ENCODE measurements at places on chromosomes 2 and 18. TPM values are rescaled to one million over a fixed set of nuclear protein-coding genes. Genes with fewer than 3 reads are reported as not detected.

Gene PLEK
- 48.2 TPM for total RNA-seq

Gene CCDC102B
- total RNA-seq, result 3.2 TPM

Gene ZSWIM2
- not detected for total RNA-seq

Gene LIPG
- total RNA-seq, result under 0.01 TPM

DNA sequence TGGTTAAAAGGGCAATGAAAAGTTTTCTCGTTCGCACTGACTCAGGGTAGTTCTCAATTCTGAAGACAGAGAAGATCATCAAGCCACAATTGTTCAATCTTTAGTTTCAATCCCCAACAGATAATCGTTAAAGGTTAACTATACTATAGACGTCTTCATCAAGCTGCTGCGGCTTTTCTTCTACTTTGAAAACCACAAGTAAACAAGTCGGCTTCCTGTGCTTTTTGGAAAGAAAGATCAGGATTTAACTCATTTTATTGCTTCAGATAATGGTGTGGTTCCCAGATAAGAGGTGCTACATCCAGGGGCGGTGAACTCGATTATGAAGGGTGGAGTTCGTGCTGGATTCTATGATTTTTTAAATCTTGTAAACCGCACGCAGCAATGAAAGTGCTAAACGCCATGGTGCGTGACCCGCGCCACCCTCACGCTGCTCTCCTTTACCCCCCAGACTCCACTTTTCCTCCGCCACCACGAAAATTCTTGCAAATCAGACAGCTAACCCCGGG, 545 bp upstream of the CDCA7 start:
- no peak for DNase-seq

DNA sequence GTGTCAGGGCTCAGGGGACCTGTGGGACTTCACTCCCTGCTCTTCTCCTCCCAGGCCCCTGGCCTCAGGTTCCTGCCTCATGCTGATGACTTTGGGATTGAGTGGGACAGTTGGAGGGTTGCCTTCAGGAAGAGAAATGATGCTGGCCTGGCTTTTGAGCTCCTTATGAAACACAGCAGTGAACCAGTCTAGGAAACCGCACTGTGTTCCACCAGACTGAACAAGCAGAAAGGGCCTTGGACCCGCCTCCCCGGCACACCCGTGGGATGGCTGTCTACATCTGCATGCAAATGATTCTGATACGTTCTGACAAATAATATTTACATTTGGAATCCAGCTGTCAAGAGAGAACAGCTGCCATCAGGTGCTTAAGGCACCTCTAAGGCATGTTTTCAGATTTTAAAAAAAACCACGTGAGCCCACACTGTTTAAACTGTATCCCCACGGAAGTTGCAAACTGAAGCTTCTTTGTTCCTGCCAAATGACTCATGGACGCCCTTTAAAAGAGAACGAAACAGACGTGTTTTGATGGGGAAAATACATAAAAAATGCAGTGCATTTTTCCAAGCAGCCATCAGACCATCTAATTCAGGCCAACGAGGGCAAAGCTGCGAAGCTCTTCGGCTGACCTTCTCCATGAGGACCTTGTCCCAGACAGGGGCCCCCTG, 27.6 kb upstream of the ASAP2 start:
- no peak for DNase-seq

DNA sequence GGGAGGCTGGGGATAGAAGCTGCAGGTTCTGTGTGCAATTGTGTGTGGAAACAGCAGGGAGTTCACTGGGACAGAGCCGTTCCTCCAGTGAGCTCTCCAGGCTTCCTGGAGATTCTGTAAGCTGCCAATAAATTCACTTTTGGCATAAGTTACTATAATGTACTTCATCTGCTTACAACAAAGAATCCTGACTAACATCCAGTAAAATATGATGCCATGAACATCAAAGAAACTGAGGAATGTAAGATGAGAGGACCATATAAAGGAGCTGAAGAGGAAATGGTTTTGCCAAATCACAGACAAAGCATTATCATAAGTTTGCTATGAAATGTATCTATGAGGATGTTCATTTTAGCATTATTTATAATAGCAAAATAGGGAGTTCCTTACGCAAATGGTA, 175.3 kb downstream of the KCNE4 start:
- DNase-seq, result no peak

GRCh38 chr2:54606393-54606958, 117.0 kb upstream of the EML6 start:
- DNase-seq, result no peak

GRCh38 chr18:75916624-75916982, 489.1 kb upstream of the SMIM21 start:
- DNase-seq, result no peak

DNA sequence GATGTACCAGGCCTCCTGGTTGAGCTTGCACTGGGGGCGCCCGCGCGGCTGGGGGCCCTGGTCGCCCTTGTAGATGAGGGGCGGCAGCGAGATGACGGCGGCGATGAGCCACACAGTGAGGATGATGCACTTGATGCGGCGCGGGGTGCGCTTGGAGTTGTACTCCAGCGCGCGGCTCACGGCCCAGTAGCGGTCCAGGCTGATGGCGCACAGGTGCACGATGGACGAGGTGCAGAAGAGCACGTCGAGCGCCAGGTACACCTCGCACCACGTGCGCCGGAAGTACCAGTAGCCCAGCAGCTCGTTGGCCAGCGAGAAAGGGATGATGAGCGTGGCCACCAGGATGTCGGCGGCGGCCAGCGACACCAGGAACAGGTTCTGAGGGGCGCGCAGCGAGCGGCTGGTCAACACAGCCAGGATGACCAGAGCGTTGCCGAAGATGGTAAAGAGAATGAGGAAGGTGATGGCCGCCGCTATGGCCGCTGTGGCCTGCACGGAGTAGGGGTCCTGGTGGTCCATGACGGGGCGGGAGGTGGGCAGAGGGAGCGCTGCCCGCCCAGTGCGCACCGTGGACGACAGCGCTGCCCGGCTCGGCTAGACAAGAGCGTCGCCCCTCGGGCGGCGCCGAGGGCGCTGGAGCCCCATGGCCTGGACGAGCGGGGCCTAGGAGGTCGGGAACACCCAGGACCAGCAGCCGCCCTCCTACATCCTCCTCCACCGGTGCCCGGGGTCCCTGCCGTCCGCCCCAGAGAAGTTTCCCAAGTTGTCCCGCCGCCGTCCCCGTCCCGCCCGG, 544 bp downstream of the ADRA2B start:
- no peak for DNase-seq

- no peak for DNase-seq
Observed at GRCh38 chr2:36704475-36705150, 8.1 kb downstream of the VIT start.

DNA sequence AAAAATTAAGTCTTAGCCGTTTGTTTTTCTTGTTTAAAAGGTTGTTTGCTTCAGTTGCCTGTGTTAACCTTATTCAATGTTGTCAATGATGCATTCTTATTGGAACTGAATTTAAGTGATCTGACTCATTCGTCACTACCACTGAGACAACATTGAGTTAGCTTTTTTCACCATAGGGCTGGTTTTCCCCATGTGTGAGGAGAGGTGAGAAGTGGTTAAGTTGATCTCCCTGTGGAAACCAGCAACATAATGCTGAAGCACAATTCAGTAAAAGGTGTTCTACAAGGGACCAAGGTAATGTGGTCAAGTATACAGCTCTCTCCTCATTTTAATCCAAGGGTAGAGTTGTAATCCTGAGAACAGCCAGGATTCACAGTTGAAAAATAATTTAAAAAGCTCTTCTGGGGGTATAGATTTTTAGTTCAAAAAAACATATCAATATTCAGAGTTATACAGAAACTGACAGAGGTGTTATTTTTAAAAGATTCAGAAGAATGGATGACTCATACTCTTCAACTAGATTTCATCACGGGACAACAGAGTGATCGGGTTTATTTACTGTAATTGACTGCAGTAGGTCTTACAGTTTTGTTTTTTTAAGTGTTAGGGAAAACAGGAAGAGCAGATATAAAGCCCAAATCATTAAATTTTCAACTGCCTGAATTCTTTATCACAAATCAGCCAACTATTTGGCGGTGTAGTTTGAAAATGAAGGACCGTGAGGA, 12.6 kb downstream of the NOP58 start:
- DNase-seq, result no peak

- no peak for DNase-seq
Observed at GRCh38 chr18:71849407-71849806, 694.7 kb downstream of the CBLN2 start.

DNA sequence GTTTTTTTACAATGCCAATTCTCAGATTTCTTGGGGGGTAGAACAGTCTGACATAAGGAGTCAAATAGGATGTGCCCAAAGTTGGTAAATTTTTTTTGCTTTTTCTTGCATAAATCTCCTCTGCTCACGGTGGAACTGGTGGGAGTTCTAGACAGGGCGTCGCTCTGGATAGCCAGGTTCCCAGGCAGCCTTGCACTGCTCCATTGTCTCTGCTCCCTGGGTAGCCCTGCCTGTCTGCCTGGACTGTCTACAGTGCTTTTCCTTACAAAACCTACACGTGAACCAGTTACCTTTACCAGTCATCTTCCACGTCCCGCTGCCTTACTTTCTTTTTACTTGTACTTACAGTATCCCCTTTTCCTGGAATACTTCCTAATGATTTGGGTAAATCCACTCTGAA, 117.1 kb downstream of the ZNF407 start:
- no peak for DNase-seq

DNA sequence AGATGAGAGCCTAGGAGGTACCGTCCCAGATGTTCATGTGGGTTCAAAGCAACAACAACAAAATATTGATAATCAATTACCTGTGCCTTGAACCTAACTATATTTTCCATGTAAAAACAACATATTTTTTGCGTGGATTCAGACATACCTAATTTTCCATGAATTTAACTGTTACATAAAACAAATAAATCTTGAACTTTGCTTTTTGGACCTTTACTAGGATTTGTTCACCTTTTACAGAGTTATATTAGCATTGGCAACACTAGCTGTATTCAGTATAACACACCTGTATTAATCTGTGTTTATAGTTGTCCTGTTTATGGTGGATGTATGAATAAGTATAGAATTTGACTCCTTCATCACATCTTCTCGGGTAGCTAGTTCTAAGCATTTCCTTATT, 115.8 kb upstream of the STON1 start:
- DNase-seq, result no peak

GRCh38 chr2:240250985-240251847, 110.8 kb upstream of the OTOS start:
- no peak for DNase-seq

DNA sequence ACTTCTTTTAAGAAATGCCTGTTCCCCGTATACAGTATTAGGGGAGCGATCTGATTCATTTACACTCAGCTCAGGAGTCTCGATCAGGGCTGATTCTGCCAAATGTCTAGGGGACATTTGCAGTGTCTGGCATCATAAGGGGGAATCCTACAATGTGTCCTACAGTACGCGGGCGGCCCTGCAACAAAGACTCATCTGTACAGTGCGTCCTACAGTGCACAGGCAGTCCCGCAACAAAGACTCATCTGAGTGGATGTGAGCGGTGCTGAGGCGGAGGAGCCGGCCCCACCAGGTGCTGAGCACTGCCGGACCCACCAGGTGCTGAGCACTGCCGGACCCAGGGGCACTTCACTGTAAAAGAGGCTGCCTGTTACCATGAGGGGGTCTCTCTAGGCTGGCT, 102.5 kb downstream of the FAM210A start:
- DNase-seq, result no peak

- DNase-seq, result no peak
Observed at GRCh38 chr18:23283916-23284430, 148.7 kb downstream of the CABLES1 start.

DNA sequence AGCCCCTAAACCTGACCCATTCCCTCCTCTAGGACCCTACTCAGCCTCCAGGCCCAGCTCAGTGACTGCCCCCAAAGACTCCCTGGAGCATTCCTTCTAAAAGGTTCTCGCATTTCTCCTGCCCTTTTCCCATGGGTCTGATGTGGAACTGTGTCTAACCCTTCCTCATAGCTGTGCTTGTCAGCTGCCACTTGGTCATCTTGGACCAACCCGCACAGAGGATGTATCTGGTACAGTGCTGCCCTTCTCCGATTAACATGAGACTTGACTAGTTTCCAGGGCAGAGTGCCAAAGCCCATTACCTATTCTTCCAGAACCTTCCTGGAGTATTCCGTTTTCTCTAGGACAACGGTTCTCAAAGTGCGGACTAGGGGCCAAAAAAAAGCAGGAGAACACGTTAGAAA, 518 bp upstream of the NFU1 start:
- no peak for DNase-seq

- DNase-seq, result no peak
Observed at GRCh38 chr18:63082366-63083019, 237.1 kb downstream of the BCL2 start.

DNA sequence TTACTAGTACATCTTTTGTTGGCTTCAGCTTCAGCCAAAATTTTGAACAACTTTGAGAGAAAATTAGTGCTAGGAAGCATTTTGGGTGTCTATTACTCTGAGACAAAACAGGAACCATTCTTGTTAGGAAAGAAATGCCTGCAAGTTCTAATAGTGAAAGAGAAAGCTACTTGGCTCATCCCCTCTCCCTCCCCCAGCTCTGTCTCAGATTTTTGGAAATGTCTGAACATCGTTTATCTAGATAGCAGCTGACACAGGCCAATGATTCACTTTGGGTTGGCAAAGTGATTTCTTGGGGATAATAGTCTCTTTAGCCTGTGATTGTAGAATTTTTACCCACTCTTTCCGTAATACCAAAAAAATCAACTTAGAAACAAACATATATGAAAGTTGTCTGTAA, 42.3 kb upstream of the PTPRM start:
- DNase-seq, result peak; percentile 56

DNA sequence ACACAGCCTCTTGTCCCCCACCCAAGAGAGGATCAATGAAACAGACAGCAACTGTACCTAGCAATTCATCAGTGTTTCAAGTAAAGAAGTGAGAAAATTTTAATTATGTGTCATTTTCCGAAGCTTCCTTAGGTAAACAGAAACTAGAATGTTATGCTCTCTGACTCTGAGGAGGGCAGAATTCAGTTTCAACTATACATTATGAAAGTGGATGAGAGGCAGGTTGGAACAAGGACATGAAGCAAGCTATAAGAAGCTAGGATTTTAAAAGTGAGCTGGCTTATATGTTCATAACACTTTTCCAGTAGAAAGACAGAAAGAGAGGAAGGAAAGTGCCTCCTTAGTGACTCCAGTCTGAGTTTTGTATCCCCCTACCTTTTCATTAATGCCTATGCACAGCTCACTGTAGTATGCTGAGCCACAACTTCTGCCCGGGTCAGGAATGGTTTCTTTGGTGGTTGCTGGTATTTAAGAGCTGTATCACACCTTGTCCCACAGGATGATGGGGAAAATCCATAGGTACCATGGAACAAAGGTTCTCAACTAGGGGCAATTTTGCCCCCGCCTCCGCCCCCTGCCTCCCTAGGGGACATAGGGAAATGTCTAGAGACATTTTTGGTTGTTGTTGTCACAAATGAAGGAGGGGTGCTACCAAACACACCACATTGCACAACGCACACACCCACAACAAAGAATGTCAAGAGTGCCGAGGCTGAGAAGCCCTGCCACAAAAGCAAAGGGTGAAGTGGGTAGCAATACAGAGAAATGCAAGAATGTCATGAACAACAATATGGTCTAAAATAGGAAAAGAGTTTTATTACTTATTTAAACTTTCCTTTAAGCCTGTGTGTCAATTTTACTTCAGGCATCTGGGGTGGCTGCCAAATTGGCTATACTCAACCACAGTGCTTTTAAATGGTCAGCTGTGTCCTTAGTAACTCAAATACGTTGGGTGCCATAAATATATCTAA, 161.0 kb upstream of the ZFP36L2 start:
- DNase-seq, result no peak
